ENCODE measurements at places on chromosomes 4 and X. TPM values are rescaled to one million over a fixed set of nuclear protein-coding genes. Genes with fewer than 3 reads are reported as not detected.

DNA sequence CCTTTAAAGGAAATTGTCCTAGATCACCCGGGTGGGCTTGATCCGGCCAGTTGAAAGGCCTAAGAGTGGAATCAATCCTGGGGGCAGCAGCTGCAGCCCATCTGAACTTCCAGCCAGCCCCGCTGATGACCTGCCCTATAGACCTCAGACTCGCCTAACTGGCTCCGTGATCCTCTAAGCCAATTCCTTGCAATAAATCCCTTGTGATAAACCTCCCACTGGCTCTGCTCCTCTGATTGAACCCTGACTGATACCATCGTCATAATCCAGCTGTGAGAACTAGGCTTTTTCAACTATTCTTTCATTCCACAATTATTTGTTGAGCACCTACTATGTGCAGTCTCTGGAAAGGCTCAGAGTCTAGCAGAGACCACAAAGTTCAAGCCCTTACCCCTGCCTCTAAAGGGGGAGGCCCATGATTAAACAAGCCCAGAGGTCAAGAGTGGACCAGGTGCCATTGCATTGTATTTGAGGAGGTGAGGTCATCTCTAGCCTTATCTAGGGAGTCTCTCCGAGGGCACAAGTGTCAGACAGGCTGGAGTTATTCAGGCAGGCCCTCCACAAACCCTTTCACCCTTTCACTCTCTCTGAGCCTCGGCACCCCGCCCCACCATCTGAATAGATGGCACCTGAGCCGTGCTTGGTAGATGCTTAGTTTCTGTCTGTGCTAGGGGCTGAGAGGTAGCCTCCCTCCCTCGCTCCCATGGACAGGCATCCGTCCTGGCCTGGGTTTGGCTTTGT lies 20.5 kb upstream of the GPR78 start:
- DNase-seq: no peak
- no peak overlapping the region for H3K27ac ChIP-seq
- H3K4me3 ChIP-seq: no peak overlapping the region
- H3K27me3 ChIP-seq: peaks cover 25% of the 10 kb centered on the region

CSN3 gene
- not detected for total RNA-seq

DNA sequence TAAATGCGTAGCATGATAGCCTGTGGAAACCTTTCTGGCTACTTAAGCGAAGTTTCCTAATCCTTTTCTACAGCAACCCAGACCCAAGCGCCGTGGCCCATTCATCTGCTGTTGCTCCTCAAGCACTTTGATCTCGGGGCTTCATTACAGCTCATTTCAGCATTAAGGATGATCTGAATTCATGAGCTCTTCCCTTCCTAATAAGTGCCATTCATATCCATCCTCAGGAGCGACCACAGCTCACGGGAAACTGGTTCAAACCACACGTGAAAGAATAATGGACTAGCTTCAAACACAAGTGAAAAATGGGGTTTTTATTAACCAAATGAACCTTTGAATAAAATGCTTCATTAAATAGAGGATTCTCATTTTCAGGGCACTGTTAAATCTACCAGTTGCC lies 202.6 kb upstream of the LEF1 start:
- peaks cover 3% of the 10 kb centered on the region for H3K27me3 ChIP-seq
- H3K27ac ChIP-seq: no peak overlapping the region
- H3K4me1 ChIP-seq: no peaks in the 10 kb centered on the region
- no peaks in the 10 kb centered on the region for H3K36me3 ChIP-seq

- H3K4me3 ChIP-seq: no peak overlapping the region
- no peaks in the 10 kb centered on the region for H3K36me3 ChIP-seq
- DNase-seq: no peak
- H3K27me3 ChIP-seq: no peaks in the 10 kb centered on the region
Observed at GRCh38 chr4:129543299-129543698, 447.3 kb downstream of the C4orf33 start.

ZFYVE28 gene
- total RNA-seq: 5.1 TPM

DNA sequence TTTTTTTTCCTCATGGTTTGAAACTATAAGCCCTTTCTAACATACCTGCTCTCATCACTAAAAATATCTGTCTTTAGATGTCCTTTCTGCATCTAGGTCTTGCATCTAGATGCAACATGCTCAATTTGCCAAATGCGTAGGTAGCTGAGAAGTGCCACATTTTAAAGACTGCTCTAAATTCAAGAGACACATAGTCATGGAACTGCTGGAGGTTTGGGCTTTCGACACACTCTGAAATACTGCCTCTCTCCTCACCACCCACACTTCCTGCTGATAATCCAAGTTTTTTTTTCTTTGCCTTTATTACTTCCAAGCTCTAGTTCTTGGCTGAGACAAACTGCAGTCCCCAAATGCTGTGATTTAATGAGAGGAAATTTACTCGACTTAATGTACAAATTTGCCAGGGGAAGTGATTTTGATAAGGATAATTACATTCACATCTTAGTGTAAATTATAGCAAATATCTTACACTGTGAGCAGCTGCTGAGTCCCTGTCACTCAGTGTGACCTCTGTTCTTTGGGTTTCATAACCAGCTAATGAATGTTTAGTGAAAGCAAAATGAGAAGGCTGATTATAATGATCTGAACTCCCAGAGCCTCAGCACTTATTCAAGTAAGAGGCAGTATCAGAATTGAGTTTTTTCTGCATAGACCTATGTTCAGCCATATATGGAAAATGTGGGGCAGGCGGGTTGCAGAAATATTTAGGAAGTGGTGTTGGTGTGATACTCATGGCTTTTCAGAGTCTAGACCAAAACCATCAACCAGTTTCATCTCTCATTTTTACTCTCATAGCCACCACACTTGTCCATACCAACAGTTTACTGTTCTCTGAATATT lies 31.3 kb downstream of the DRD5 start:
- no peaks in the 10 kb centered on the region for H3K4me1 ChIP-seq
- peak; percentile 6 for DNase-seq
- H3K36me3 ChIP-seq: no peaks in the 10 kb centered on the region
- H3K27me3 ChIP-seq: no peaks in the 10 kb centered on the region

PDLIM3 gene
- total RNA-seq: 83.1 TPM

- peak; percentile 40 for DNase-seq
- peak overlapping the region; percentile 80 for H3K27ac ChIP-seq
- H3K4me3 ChIP-seq: peak overlapping the region; percentile 62
- H3K27me3 ChIP-seq: no peaks in the 10 kb centered on the region
Observed at GRCh38 chrX:102599951-102600579, 750 bp downstream of the ARMCX5 start.

DNA sequence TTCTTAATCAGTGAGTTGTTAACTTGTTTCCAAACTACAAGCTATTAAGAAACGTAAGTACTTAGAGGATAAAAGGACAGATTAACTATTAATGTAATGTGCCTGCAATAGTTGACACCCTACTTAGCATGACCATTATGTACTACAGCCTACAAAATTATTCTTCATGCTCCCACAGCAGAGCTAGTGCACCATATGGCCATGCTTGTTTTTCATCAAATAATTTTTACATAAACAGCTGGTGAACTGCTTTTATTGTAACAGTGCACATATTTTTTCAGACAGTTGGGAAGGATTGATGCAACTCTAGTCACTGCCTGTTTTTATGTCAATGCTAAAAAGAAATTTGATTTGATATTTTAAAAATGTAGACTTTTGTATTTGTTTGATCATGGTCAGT lies 10.2 kb upstream of the MAGEB10 start:
- no peaks in the 10 kb centered on the region for H3K36me3 ChIP-seq
- no peaks in the 10 kb centered on the region for H3K4me1 ChIP-seq
- DNase-seq: no peak
- H3K27ac ChIP-seq: no peak overlapping the region
- H3K4me3 ChIP-seq: no peak overlapping the region
- H3K27me3 ChIP-seq: no peaks in the 10 kb centered on the region

NKAP gene
- 0.58 TPM for total RNA-seq

ZFP42 gene
- total RNA-seq: 0.37 TPM

- no peak overlapping the region for H3K4me3 ChIP-seq
- DNase-seq: no peak
- H3K27ac ChIP-seq: peak overlapping the region; percentile 24
- no peaks in the 10 kb centered on the region for H3K36me3 ChIP-seq
- H3K27me3 ChIP-seq: no peaks in the 10 kb centered on the region
Observed at GRCh38 chr4:113141901-113142346, 92.5 kb downstream of the ANK2 start.

ETNPPL gene
- 8.5 TPM for total RNA-seq

DNA sequence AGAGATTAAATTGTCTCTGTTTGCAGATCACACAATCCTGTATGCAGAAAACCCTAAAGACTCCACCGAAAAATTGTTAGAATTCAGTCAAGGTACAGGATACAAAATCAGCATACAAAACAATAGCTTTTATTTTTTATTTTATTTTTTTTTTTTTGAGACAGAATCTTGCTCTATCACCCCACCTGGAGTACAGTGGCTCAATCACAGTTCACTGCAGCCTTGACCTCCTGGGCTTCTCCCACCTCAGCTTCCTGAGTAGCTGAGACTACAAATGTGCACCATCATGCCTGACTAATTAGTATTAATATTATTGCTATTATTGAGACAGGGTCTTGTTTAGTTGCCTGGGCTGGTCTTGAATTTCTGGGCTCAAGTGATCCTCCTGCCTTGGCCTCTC lies 8.9 kb upstream of the PLXNB3 start:
- no peaks in the 10 kb centered on the region for H3K36me3 ChIP-seq
- no peak overlapping the region for H3K4me3 ChIP-seq
- no peaks in the 10 kb centered on the region for H3K27me3 ChIP-seq
- H3K4me1 ChIP-seq: no peaks in the 10 kb centered on the region

TBC1D9 gene
- total RNA-seq: 23.6 TPM

GRCh38 chr4:113760094-113760794 lies 1.3 kb downstream of the CAMK2D start:
- H3K27ac ChIP-seq: peak overlapping the region; percentile 99
- H3K4me1 ChIP-seq: peaks cover 49% of the 10 kb centered on the region
- peak overlapping the region; percentile 67 for H3K4me3 ChIP-seq
- peak; percentile 71 for DNase-seq
- no peaks in the 10 kb centered on the region for H3K27me3 ChIP-seq
- H3K36me3 ChIP-seq: no peaks in the 10 kb centered on the region

- H3K27me3 ChIP-seq: no peaks in the 10 kb centered on the region
- peak overlapping the region; percentile 57 for H3K27ac ChIP-seq
- H3K4me3 ChIP-seq: no peak overlapping the region
- no peaks in the 10 kb centered on the region for H3K36me3 ChIP-seq
Observed at GRCh38 chrX:129759576-129760061, 20.1 kb upstream of the SASH3 start.

- no peak overlapping the region for H3K27ac ChIP-seq
- H3K27me3 ChIP-seq: no peaks in the 10 kb centered on the region
- H3K4me1 ChIP-seq: no peaks in the 10 kb centered on the region
- no peaks in the 10 kb centered on the region for H3K36me3 ChIP-seq
Observed at GRCh38 chr4:42278709-42279324, 118.5 kb upstream of the SHISA3 start.

- no peak for DNase-seq
- no peaks in the 10 kb centered on the region for H3K27me3 ChIP-seq
- no peak overlapping the region for H3K27ac ChIP-seq
- H3K4me3 ChIP-seq: no peak overlapping the region
Observed at GRCh38 chr4:13966231-13967195, 339.0 kb upstream of the BOD1L1 start.

DNA sequence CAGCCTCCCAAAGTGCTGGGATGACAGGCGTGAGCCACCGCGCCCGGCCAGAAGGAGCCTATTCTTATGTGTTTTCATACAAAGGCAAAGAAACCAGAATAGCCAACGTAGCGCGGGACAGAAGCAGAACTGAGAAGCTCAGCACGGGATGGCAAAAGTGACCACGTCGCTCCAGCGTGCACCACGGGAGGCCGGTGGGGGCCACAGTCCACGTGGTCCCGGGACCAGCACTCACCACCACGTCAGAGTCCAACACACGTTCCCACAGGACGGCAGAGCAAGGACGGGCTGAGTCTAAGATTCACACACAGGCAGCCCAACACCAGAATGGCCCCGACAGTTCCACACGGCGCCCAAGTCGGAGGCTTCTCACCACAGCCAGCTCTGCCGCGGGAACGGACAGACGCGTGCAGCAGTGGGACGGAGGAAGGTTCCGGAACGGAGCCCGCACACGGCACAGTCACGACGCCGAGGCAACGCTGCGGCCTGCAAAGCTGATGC lies 18.8 kb upstream of the GTPBP6 start:
- no peak overlapping the region for H3K27ac ChIP-seq
- no peaks in the 10 kb centered on the region for H3K4me1 ChIP-seq
- DNase-seq: no peak

DNA sequence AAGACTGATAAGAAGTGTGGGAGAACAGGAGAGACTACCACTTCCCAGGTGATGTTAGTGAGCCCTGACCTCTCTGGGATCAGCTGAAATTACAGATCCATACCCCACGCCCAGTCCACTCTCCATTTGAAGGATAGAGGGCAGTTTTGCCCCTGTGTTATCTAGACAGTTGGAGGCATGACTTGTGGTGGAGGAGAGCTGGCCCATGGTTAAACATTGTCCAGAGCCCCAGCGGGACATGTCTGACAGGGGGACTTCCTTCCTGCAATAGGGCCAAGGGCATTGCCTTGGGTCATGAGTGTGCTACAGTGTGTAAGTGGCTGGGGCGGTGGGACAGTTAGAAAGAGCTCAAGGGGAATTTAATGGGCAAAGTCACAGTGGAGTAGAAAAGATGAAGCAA lies 181.1 kb downstream of the MID1IP1 start:
- no peak for DNase-seq
- no peaks in the 10 kb centered on the region for H3K36me3 ChIP-seq
- no peak overlapping the region for H3K4me3 ChIP-seq
- no peaks in the 10 kb centered on the region for H3K27me3 ChIP-seq
- no peak overlapping the region for H3K27ac ChIP-seq

ZC4H2 gene
- 6.1 TPM for total RNA-seq

BEX2 gene
- not detected for total RNA-seq

GRCh38 chr4:65600656-65601055 lies 69.6 kb downstream of the EPHA5 start:
- H3K27me3 ChIP-seq: no peaks in the 10 kb centered on the region
- no peak for DNase-seq
- no peak overlapping the region for H3K4me3 ChIP-seq
- H3K4me1 ChIP-seq: no peaks in the 10 kb centered on the region
- no peaks in the 10 kb centered on the region for H3K36me3 ChIP-seq
- no peak overlapping the region for H3K27ac ChIP-seq

- no peak for DNase-seq
- no peaks in the 10 kb centered on the region for H3K4me1 ChIP-seq
- H3K27ac ChIP-seq: no peak overlapping the region
- no peaks in the 10 kb centered on the region for H3K36me3 ChIP-seq
- H3K4me3 ChIP-seq: no peak overlapping the region
Observed at GRCh38 chrX:13257223-13258051, 62.4 kb downstream of the ATXN3L start.

DNA sequence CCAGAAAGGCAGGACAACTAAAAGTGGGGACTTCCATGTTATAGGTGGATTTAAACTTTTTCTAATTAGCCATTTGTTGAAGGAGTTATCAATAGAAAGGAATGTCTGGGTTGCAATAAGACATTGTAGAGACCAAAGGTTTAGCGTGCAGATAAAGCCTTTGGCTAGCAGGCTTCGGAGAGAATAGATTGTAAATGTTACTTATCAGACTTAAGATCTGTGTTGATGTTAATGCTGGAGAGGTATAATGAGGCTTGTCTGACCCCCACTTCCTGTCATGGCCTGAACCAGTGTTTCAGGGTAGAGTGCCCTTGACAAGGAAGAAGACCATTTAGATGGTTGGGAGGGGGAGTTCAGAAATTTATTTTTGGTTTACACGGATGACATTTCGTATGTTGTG lies 67.1 kb upstream of the SPIN4 start:
- H3K4me3 ChIP-seq: no peak overlapping the region
- no peaks in the 10 kb centered on the region for H3K27me3 ChIP-seq
- DNase-seq: no peak
- H3K27ac ChIP-seq: no peak overlapping the region

FHIP1A gene
- total RNA-seq: 17.6 TPM
